ENCODE measurements at places on chromosomes 2 and 18.
A peak's percentile ranks its signal among the peaks of the same experiment; 100 is the strongest.

DNA sequence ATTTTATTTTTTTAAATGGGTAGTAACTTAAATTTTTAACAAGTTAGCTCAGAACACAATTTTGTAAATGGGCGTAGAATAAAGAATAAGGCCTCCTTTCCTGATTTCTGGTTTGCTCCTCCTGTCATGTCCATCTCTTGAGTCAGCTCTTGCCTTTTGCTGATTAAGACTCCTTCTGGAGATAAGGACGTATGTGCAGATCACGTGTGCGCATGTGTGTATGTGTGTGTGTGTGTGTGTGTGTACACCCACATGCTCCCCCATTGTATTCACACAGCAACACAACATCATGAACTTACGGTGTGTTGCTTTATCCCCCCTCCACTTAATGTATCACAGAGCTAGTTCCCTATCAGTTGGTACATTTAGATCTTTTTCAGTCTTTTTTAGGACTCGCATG, 182.9 kb downstream of the PRKCE start:
- no peak for DNase-seq

GRCh38 chr2:170456914-170457313, 258.2 kb upstream of the SP5 start:
- no peak for DNase-seq

- DNase-seq, result no peak
Observed at GRCh38 chr2:160469164-160469563, 24.4 kb downstream of the RBMS1 start.

DNA sequence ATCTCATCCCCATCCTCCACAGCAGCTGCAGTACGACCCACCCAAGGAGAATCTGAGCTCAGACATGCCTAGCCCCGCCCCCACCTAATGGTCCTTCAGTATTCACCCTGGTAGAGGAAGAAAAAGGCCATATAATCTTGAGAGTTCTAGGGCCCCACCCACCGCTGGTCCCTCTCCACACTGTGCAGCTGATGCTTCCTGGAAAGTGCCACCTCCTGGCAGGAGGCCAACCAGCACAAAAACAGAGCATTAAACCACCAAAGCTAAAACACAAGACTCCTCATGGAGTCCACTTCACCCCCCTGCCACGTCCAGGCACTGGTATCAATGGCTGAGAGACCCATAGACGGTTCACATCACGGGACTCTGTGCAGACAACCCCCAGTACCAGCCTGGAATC, 40.7 kb downstream of the MC4R start:
- no peak for DNase-seq

GRCh38 chr2:17520761-17521160, 2.5 kb upstream of the RAD51AP2 start:
- no peak for DNase-seq

DNA sequence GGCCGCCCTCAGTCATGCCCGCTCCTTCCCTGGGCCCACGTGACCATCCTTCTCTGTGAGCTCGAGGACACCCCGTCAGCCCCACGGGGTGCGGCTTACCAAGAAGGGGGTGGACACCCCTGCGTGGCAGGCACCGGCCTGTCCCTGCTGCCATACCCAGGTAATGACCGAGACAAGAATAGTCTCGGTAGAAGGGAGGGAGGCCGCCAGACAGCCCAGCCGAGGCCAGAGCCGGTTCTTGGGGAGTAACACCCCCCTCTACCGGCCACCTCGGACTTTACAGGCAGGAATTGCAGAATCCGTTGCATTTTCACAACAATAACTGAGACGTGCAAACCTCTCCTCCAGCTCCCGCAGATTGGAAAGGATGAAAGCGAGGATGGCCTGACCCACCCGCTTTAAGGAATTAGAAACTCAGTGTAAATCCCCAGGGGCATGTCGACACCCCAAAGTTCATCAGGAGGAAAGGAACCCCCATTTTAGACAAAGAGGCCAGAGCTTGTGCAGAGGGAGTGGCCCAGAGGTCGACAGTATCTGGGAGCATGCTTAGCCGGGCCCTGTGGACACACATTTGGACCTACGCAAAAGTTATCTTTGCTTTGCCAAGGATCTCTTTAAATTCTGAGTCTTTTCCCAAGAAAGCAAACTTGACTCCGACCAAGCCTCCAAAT, 60.1 kb upstream of the GLI2 start:
- peak; percentile 63 for DNase-seq

Data from activated CD8-positive, alpha-beta T cell treated with anti-CD3 and anti-CD28 coated beads for 36 hours (primary cell).